ENCODE measurements at places on chromosomes 3 and 15.

DNA sequence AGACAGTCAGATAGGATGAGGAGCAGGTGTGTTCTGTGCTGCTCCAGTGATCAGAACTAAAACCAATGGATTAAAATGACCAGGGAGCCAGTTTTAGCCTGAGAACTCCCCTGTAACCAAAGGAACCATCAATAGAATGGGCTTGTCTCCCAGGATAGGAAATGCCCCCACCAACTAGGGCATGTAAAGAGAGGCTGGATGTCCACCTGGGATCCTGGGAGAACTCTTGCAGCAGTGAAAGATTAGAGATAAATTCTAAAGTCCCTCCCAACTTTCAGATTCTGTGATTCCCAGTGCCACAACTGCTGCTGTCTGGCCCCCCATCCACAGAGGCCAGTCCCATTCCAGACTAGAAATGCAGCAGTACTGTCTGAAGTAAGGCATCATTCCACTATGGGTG, 33.8 kb downstream of the HDC start:
- no peak for DNase-seq

GRCh38 chr3:16295298-16295890, 30.4 kb downstream of the OXNAD1 start:
- DNase-seq, result no peak

DNA sequence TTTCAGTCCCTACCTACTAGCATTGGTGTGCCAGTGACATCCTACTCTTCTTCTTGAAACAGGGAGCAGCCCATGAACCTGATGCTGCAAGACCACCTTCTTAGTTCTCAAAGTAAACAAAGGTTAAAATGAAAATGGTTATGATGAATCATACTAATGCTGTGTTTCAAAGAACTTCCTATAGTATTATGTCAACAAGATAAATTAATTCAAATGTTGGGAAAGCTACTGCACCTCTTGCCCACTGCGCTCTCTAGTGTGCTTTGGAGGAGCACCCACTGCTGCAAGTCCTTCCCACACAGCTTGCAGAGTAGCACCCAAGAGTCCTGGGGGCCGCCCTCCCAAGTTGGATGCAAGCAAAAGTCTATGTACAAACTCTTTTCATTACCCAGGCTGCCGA, 81.1 kb downstream of the CD200R1L start:
- no peak for DNase-seq

DNA sequence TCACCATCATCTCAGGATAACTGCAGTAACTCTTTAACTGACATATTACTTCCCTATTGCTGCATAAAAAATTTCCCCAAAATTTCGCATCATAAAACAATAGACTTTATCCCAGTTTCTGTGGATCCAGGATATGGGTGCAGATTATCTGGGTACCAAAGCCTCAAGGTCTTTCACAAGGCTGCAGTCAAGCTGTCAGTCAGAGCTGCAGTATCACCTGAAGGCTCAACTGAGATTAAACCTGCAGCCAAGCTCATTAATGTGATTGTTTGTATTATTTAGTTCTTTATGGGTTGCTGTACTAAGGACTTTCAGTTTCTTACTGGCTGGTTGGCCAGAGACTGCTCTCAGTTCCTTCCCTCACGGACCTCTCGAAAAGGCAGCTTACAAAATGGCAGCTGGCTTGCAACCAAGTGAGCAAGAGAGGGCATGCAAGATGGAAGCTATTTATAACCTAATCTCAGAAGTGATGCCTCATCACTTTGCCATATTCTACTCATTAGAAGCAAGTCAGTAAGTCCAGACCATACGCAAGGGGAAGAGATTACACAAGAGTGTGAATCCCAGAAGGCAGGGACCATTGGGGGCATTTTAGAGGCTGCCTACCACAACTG, 54.9 kb downstream of the DCUN1D1 start:
- DNase-seq, result no peak

DNA sequence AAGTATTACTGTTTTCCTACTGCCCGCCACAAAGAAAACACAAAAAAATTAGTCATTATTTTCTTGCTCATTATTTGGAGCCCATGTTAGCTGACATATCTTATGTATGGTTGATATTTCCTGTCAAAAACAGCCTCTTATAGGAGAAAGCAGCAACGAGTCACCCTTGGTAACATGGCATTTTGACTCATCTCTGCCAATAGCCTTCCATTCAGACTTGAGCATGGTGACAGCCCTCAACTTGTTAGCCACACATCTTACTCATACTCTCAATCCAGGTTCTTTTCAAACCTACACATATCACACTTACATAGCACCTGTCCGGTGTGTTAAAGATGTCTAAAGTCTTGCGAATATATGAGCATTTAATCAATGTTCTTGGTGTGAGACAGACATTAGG, 109.4 kb upstream of the SAMMSON start:
- no peak for DNase-seq

Data from amniotic stem cell (primary cell).